IMR-90 (cell line): ENCODE measurements at places on chromosomes 11 and 22. TPM values are rescaled to one million over a fixed set of nuclear protein-coding genes. Genes with fewer than 3 reads are reported as not detected.

- H3K27ac ChIP-seq = peak overlapping the region; percentile 98
- no peaks in the 10 kb centered on the region for H3K27me3 ChIP-seq
- no peak overlapping the region for H3K4me3 ChIP-seq
Observed at GRCh38 chr11:78795621-78796261, 221.1 kb upstream of the NARS2 start.

GRCh38 chr11:122749005-122749687, 89.2 kb upstream of the CRTAM start:
- no peaks in the 10 kb centered on the region for H3K36me3 ChIP-seq
- no peak overlapping the region for H3K27ac ChIP-seq
- H3K4me1 ChIP-seq = peaks cover 21% of the 10 kb centered on the region
- H3K4me3 ChIP-seq = no peak overlapping the region
- peak; percentile 95 for DNase-seq
- H3K27me3 ChIP-seq = no peaks in the 10 kb centered on the region

- H3K4me1 ChIP-seq = peaks cover 8% of the 10 kb centered on the region
- no peak overlapping the region for H3K4me3 ChIP-seq
- DNase-seq = no peak
- H3K27me3 ChIP-seq = no peaks in the 10 kb centered on the region
- peaks cover 33% of the 10 kb centered on the region for H3K36me3 ChIP-seq
Observed at GRCh38 chr22:24104307-24105012, 76.8 kb upstream of the SUSD2 start.

DNA sequence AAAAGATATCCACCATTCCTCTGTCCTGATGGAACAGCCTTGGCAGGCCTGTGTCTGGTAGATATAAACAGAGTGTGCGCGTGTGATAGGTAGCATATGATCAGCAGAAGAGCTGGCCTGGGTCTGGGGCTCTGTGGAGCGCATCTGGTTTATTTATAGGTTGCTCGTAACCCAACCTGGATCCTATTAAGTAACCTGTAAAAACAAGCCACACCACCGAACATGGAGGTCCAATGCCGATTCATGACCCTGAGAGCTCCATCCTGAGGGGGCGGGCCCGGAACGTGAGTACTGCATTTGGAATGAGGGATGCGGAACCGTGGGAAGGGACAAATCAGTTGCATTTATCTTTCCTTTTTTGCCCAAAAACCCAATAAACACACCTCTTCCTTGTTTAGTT, 31.9 kb upstream of the APOL5 start:
- no peaks in the 10 kb centered on the region; the same call in 1 of the 2 replicates for H3K4me1 ChIP-seq
- no peaks in the 10 kb centered on the region for H3K27me3 ChIP-seq
- H3K4me3 ChIP-seq = no peak overlapping the region

DNA sequence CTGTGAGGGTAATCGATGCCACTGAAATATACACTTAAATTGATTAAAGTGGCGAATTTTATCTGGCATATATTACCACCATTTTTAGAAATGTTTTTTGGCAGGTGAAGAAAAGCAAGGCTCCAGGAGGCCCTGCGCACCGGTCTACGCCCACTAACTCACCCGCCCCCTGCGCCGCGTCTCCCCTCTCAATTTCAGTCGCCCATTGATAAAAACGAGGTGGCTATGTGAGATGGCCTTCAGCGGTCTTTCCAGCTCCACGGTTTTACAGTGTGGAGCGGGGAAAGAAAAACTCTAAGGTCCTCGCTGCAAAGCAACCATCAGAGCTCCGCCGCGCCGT, 602 bp upstream of the AQP11 start:
- H3K27ac ChIP-seq = peak overlapping the region; percentile 21; the same call in 1 of the 2 replicates
- H3K27me3 ChIP-seq = no peaks in the 10 kb centered on the region
- H3K4me1 ChIP-seq = peaks cover 2% of the 10 kb centered on the region; the same call in 1 of the 2 replicates
- DNase-seq = no peak
- peak overlapping the region; percentile 66 for H3K4me3 ChIP-seq

DNA sequence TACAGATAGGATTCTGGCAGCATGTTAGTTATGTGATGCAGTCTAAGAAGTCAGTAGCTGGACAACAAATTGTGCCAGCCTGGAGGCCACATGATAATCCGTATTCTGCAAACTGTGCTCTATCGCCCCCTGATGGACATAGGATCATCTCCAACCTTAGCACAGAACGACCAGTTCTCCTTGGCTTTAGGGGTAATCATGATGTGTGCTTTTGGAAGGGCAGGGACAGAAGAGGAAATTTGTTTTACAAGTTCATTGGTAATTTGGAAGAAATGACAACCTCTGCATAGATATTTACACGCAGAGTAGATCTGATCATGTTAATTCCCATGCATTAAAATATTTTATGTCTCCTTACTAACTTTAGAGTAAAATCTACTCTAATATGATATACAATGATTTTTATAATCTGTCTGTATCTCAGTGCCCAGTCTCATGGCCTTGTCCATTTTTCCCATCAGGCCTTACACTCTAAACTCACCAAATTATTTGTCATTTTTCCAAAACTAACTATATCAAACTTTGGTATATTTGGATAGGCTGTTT, 12.1 kb downstream of the OR10D3 start:
- no peak overlapping the region for H3K27ac ChIP-seq
- H3K36me3 ChIP-seq = no peaks in the 10 kb centered on the region
- DNase-seq = peak; percentile 58
- peaks cover 3% of the 10 kb centered on the region for H3K27me3 ChIP-seq

DNA sequence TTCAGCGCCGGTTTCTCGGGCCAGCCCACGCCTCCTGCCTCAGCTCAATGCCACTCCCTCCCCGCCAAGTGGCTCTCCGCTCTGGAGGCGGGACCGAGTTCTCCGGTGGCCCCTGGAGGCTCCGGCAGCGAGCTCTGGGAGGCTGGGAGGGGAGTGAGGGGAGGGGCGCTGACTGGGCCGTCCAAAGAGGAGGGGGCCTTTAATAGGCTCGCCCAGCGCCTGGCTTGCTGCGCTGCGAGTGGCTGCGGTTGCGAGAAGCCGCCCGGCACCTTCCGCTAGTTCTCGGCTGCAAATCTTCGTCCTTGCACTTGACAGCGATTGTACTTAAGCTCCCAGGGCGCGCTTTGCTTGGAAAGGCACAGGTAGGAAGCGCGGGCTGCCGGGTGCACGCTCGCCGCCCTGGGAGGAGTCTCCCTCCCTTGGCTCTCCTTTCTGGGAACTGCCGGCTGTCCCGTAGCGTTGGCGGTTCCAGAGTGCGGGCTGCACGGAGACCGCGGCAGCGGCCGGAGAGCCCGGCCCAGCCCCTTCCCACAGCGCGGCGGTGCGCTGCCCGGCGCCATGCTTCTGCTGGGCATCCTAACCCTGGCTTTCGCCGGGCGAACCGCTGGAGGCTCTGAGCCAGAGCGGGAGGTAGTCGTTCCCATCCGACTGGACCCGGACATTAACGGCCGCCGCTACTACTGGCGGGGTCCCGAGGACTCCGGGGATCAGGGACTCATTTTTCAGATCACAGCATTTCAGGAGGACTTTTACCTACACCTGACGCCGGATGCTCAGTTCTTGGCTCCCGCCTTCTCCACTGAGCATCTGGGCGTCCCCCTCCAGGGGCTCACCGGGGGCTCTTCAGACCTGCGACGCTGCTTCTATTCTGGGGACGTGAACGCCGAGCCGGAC, at the start of gene ADAMTS15:
TSS of gene ADAMTS15 (plus strand) at position 230 of the 894 bp plus-strand sequence. CDS start at position 559, 329 bp downstream.
- H3K4me3 ChIP-seq = peak within 1 kb of the TSS; percentile 81
- peaks cover 24% of the 10 kb centered on the region; the same call in 1 of the 2 replicates for H3K36me3 ChIP-seq
- H3K27ac ChIP-seq = peak within 1 kb of the TSS; percentile 57
- H3K4me1 ChIP-seq = peaks cover 9% of the 10 kb centered on the region
- DNase-seq = peak; percentile 84

DNA sequence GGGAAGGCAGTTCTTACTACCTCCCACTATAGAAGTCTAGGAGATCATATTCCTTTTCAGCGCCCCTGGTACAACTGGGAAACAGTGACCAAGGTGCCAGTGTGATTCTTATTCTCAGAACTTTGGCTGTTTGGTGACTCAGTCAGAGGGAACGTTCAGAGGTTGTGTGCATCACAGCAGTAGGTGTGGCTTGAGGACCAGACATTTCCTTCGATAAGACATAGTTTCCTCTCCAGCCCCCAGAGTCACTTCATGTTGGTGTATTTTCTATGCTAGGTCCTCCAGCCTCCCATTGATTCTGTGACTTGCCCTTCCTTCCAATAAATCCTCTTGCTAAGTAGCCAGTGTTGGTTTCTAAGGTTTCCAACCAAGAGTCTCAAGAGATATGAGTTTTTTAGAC, 171.9 kb upstream of the MPPED2 start:
- no peak overlapping the region for H3K4me3 ChIP-seq
- H3K4me1 ChIP-seq = no peaks in the 10 kb centered on the region

- peak overlapping the region; percentile 97; the same call in 1 of the 2 replicates for H3K4me3 ChIP-seq
- 0 out of 2 replicates have a peak, but pooled peaks cover 2% of the 10 kb centered on the region for H3K36me3 ChIP-seq
- no peaks in the 10 kb centered on the region for H3K4me1 ChIP-seq
- peaks cover 1% of the 10 kb centered on the region; the same call in 1 of the 2 replicates for H3K27me3 ChIP-seq
- no peak overlapping the region for H3K27ac ChIP-seq
Observed at GRCh38 chr11:118792570-118793124, 1.7 kb upstream of the DDX6 start.

GRCh38 chr11:116697011-116697410, 75.8 kb downstream of the BUD13 start:
- H3K4me3 ChIP-seq = no peak overlapping the region
- DNase-seq = no peak
- no peaks in the 10 kb centered on the region for H3K36me3 ChIP-seq
- H3K27me3 ChIP-seq = peaks cover 18% of the 10 kb centered on the region
- H3K27ac ChIP-seq = no peak overlapping the region

- no peak overlapping the region for H3K4me3 ChIP-seq
- no peak for DNase-seq
- no peak overlapping the region for H3K27ac ChIP-seq
- no peaks in the 10 kb centered on the region for H3K36me3 ChIP-seq
- no peaks in the 10 kb centered on the region for H3K4me1 ChIP-seq
Observed at GRCh38 chr22:47484960-47485569, 722.6 kb downstream of the TBC1D22A start.

DNA sequence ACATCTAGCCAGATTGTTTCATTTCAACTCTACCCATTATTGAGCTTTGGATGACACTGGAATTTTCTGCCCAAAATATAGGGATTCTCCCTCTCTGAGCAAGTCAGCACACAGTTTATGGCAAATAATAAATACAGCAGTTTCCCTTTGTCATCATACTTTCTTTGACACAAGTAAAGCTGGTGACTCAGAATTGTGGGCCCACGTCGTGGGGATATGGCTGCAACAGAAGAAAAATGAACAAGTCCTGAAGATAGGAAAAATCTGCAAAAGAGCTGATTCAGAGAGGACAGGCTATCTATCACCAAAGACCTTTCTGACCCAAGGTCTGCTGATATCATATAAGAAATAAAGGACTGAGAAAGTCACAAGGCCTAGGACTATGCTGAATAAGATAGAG, 236.3 kb upstream of the ZC3H12C start:
- H3K27ac ChIP-seq = no peak overlapping the region
- no peak overlapping the region for H3K4me3 ChIP-seq
- DNase-seq = peak; percentile 21
- peaks cover 6% of the 10 kb centered on the region; the same call in 1 of the 2 replicates for H3K4me1 ChIP-seq

DNA sequence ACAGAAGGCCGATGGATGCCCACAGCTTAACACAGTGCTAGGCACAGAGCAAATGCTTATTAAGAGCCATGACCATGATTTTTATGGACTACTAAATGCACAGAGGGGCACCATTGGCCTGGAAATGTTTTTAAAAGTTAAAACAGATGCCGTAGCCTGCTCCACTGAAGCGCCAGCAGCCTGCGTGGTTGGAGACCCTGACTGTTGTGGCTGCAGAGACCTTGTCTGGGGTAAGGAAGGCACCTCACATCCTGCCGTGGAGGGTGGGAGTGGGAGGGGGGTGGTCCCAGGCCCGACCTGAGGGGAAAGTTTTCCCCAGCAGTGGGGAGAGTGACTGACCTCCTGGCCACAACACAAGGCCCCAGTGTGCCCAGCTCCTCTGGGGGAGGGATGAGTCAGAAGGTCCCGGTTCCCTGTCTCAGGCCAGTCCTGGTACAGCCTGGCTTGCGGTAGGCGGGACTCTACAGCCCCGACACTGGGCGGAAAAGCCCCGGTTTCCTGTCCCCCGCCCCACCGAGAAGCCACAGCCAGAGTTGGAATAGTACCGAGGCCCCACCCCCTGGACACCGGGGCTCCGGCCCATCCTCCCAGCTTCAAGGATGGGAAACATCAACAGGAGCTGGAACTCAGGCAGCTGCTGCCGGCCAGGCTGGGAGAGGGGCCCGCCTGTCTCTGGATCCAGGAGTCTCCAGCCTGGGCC, 7.0 kb downstream of the CHST1 start:
- H3K36me3 ChIP-seq = no peaks in the 10 kb centered on the region
- H3K27ac ChIP-seq = no peak overlapping the region
- no peak overlapping the region for H3K4me3 ChIP-seq
- H3K27me3 ChIP-seq = peaks cover 25% of the 10 kb centered on the region; the same call in 1 of the 2 replicates
- DNase-seq = peak; percentile 45
- H3K4me1 ChIP-seq = peaks cover 4% of the 10 kb centered on the region; the same call in 1 of the 2 replicates

GRCh38 chr11:133078591-133079404, 453.5 kb downstream of the OPCML start:
- H3K27me3 ChIP-seq = peaks cover 2% of the 10 kb centered on the region; the same call in 1 of the 2 replicates
- no peaks in the 10 kb centered on the region for H3K36me3 ChIP-seq
- no peak overlapping the region for H3K27ac ChIP-seq
- peak; percentile 20 for DNase-seq
- H3K4me1 ChIP-seq = no peaks in the 10 kb centered on the region

- H3K36me3 ChIP-seq = no peaks in the 10 kb centered on the region
- no peak overlapping the region for H3K4me3 ChIP-seq
- H3K27ac ChIP-seq = peak overlapping the region; percentile 13
- H3K4me1 ChIP-seq = peaks cover 21% of the 10 kb centered on the region
Observed at GRCh38 chr11:86798988-86799387, 1.4 kb upstream of the PRSS23 start.

- H3K36me3 ChIP-seq = no peaks in the 10 kb centered on the region
- peak overlapping the region; percentile 94 for H3K27ac ChIP-seq
- peak; percentile 40 for DNase-seq
Observed at GRCh38 chr11:34915136-34916014, 804 bp downstream of the APIP start.

GRCh38 chr11:70358753-70359152, 39.6 kb upstream of the CTTN start:
- no peaks in the 10 kb centered on the region for H3K27me3 ChIP-seq
- H3K36me3 ChIP-seq = peaks cover 55% of the 10 kb centered on the region
- DNase-seq = no peak
- H3K4me3 ChIP-seq = no peak overlapping the region
- no peaks in the 10 kb centered on the region for H3K4me1 ChIP-seq

GRCh38 chr22:22214819-22215329, 29.7 kb upstream of the VPREB1 start:
- DNase-seq = no peak
- peaks cover 37% of the 10 kb centered on the region for H3K27me3 ChIP-seq
- H3K36me3 ChIP-seq = no peaks in the 10 kb centered on the region
- no peak overlapping the region for H3K4me3 ChIP-seq

The FOLR2 gene
- not detected in 2 replicates for total RNA-seq

The SCARF2 gene
- 3.4 and 4.2 TPM in 2 replicates for total RNA-seq

The MOGAT2 gene
- not detected in 2 replicates for total RNA-seq

The TMEM225 gene
- not detected in 2 replicates for total RNA-seq

The CCND1 gene
- 717 and 748 TPM in 2 replicates for total RNA-seq
